ENCODE measurements at places on chromosomes 16 and 17.

GRCh38 chr16:21598701-21599121, 666 bp upstream of the METTL9 start:
- DNase-seq: peak; percentile 42

DNA sequence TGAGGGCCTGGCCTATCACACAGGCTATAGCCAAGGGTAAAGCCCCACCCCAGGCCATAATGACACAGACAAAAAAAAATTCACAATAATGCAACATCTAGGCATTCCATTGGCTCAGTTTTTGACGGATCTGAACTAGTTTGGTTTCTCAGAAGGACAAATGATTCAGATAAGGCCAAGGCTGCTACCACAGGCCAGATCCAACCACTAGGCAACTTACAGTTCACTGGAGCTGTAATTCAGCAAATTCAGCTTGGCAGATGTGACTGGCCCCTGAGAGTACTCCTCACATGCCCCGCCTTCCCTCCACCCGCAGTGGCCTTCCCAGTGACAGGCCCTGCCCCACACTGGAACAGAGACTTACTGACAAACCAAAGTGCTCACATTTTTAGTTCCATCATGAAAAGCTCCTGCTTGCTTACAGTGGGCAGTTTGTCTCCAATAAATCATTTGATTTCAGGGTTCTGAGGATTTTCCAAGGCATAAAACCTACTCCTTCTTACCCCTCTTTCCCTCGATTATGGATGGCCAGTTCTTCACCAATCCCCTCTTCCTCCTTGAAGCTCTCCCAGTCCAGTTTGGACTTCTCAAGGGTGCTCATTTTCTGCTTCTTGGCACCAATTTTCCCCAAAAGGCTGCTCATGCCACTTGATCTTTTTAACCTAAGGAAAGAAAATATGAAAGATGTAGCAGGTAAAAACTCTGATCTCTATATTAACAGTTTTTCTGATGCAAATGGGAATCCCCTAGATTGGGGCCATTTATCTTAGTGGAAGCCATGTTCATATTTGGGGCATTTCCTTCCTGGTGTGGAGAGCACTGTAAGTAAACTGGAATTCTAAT, 53.3 kb upstream of the BCAR1 start:
- DNase-seq: no peak

GRCh38 chr17:63997341-63998048, 656 bp upstream of the PRR29 start:
- DNase-seq: peak; percentile 53

- no peak for DNase-seq
Measured at GRCh38 chr17:40932608-40933007, 4.8 kb downstream of the KRT23 start.

DNA sequence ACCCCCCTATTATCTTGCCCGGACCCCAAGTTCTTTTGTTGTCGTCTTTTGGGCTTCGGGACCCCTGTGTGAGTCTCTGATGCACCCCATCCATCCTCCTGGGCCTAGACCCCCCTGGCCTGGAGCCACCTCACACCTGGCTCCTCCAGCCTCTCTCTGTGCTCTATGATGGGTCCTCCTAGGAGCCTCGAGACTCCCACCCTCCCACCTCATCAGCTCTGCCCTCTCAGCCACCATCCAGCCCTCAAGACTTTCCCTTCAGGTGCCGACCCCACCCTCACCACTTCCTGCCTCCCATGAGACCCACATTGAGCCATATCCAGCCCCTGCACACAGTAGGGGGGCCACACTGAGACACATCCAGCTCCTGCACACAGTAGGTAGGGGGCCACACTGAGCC, 8.7 kb upstream of the ATP2A3 start:
- no peak for DNase-seq

DNA sequence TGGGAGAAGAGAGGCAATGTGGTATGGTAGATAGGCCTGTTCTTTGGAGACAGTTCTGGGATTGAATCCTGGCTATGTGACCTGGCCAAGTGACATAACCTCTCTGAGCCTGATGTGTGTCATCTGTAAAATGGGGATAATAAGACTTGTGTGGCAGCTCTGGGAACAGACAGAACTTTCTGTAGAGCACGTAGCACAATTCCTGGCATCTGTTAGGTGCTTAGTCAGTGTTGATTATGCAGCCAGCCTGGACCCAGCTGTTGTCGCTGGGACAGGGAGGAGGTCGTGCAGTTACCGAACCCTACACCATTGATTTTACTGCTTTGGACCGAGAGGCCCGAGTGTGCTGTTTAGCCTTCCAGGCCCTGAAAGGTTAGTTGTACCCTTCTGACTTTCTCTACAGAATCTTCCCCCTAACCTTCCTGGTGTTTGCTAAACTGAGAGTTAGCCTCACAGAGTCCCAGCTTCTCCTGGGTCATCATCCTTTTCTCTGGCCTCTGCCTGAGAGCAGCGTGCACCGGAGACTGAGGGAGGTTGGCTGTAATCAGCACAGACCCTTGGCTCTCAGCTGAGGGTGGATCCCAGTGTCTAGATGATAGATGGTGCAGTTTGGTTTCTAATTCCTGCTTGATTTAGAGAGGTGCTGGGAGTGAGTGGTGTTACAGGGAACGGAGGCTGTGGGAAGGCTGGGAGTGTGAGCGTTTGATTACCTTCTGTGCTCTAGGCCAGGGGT, 31.9 kb downstream of the MSI2 start:
- DNase-seq: no peak

- no peak for DNase-seq
Measured at GRCh38 chr16:47370536-47370935, 90.3 kb downstream of the ITFG1 start.

GRCh38 chr16:1645914-1646525, 32.1 kb upstream of the JPT2 start:
- no peak for DNase-seq

GRCh38 chr17:81499601-81499970, 13.0 kb downstream of the ACTG1 start:
- DNase-seq: no peak

- DNase-seq: no peak
Measured at GRCh38 chr16:84507011-84507982, 2.8 kb upstream of the MEAK7 start.

- DNase-seq: no peak
Measured at GRCh38 chr17:53058031-53058430, 764.7 kb upstream of the KIF2B start.

GRCh38 chr16:1293921-1294656, 15.3 kb upstream of the UBE2I start:
- DNase-seq: no peak

GRCh38 chr17:9021158-9021991, at the start of gene NTN1:
NTN1 (plus strand) TSS chr17:9021510; CDS start chr17:9022374, 864 bp downstream.
- DNase-seq: peak; percentile 62

- no peak for DNase-seq
Measured at GRCh38 chr17:33023790-33024189, 32.1 kb downstream of the SPACA3 start.

DNA sequence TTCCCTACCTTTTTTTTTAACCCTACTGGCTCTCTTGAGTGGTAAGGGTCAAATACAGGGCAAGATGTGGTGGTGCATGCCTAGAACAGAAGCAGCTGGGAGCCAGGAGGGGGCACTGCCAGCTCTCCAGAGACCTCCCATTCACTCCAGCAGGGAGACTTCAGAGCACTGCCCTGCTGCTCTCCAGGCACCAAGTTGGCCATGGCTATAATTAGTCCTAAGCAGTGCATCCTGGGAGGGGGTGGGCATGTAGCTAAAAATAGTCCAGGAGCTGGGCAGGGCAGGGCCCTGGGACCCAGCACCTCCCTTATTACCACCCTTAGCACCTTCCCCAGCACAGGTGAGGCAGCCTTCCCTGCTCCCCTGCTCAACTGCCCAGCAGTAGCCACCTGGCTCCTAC, 3.5 kb downstream of the CORO6 start:
- peak; percentile 66 for DNase-seq

- DNase-seq: peak; percentile 47
Measured at GRCh38 chr16:65991149-65991701, 375.3 kb upstream of the CDH5 start.

GRCh38 chr17:17921192-17922069, 50.8 kb downstream of the TOM1L2 start:
- DNase-seq: peak; percentile 90

DNA sequence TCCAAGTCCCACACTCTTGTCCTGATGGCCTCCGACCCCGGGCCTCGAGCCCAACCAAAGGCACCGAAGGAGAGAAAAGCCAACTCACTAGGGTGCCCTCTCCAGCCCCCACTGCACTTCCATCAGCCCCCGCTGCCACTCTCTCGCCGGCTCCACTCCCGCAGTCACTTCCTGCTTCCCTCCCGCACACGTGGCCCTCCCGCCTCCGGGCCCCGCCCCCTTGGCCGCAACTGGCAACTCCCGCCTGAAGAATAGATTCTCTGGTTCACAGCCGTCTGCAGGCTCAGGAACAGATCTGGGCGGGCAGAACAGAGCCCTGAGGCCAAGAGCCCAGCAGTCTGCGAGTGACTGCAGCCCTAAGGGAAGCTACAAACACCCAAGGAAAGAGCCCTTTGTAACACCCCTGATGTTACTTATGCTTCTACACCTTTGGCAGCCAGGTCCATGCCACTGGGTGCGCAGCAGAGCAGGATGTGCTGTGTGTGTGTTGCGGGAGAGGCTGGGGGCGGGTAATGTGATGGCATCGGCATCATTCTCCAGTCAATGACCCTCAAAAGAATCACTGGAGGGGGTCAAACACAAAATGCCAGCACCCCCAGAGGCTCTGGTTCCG, at the start of gene SLC39A11:
Gene SLC39A11, minus strand, starts transcription at position 166 of the 613 bp plus-strand sequence. CDS start 3,924 bp downstream, outside the sequence.
- peak; percentile 98 for DNase-seq
